Stimulated activated CD8-positive, alpha-beta memory T cell treated with anti-CD3 and anti-CD28 coated beads, Interleukin-12 subunit alpha, Interleukin-12 subunit beta, amount 100 ng/mL, for 1 hour (primary cell): ENCODE measurements at places on chromosomes 1 and 21.

GRCh38 chr1:76562292-76562691, 305.0 kb upstream of the ST6GALNAC5 start:
- DNase-seq: no peak

DNA sequence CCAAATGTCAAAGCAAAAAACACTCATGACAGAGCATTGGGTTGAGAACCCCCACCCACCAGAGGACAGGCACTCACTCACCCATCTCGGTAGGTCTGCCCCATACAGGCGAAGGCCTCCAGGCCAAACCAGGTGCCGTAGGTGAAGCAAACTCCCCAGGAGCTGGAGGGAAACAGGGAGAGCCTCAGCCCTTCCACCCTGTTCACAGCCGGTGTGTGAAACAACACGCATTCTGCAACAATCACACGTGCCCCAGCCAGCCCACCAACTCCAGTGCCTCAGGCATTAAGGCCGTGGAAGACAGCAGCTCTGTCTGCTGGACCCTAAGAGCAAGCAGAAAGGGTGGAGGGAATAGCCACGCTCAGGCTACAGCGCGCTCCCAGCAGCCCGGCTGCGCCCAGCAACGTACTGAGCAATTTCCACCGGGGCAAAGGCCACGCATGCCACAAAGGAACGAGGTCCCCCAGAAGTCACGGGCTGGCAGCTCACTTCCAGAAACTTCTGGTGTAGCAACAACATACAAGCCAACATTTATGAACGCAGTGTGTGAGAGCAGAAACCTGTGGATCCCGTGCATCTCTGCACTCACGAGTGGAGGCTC, 11.4 kb upstream of the SPATC1L start:
- no peak for DNase-seq

DNA sequence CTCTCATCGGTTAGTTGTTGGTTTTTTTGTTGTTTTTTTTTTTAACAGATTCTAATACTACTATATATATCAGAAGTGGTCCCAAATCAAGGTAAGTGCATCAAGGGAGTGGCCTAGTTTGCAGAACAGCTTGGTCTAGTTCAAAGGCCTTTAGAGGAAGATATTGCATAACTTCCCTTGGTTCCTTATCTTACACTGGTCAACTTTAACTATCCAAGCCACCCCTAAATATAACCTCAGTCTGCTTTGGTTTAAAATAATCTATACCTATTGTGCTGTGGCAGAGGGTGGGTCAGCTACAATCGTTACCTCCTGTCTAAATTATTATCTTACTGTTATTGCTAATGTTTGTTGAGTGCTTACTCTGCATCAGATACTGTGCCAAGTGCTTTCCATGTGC, 6.9 kb downstream of the S100A12 start:
- DNase-seq: no peak

- no peak for DNase-seq
Measured at GRCh38 chr1:189538271-189538670, 939.4 kb downstream of the BRINP3 start.

GRCh38 chr1:21942464-21942863, 5.4 kb upstream of the HSPG2 start:
- DNase-seq: no peak

- DNase-seq: no peak
Measured at GRCh38 chr1:113534130-113534817, 144.0 kb downstream of the MAGI3 start.

- DNase-seq: no peak
Measured at GRCh38 chr1:230797942-230798365, 50.8 kb downstream of the CAPN9 start.

GRCh38 chr1:19596065-19596713, 47.9 kb upstream of the NBL1 start:
- no peak for DNase-seq

GRCh38 chr1:186234976-186235686, 139.9 kb downstream of the TPR start:
- DNase-seq: no peak

GRCh38 chr1:55418208-55419000, 203.2 kb upstream of the USP24 start:
- DNase-seq: no peak

DNA sequence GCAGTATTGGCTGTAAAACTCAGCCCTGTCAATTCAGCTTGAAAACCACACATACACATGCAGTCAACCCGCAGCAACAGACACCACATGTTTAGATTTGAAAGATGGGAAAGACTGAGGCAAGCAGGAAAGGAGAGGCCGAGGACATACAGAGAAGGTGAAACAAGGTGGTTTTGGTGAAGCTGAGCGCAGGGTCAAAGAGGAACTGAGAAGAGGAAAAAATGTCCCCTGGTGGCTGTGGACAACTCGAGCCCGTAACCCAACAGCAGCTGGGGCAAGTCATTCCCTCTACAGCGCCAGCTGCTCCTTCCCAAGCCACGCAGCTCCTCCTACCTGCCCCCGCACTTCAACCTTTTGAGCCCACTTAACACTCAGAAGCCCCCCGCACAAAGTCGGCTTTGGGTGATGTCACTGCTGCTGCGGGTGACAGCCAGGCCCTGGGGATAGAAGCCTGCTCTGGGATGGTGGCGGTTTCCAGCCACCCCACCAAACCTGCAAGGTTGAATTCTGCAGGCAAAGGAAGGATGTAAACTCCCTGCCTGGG, 63.0 kb downstream of the KCNN3 start:
- DNase-seq: no peak

GRCh38 chr1:79807816-79808215, 801.3 kb upstream of the ADGRL4 start:
- no peak for DNase-seq

DNA sequence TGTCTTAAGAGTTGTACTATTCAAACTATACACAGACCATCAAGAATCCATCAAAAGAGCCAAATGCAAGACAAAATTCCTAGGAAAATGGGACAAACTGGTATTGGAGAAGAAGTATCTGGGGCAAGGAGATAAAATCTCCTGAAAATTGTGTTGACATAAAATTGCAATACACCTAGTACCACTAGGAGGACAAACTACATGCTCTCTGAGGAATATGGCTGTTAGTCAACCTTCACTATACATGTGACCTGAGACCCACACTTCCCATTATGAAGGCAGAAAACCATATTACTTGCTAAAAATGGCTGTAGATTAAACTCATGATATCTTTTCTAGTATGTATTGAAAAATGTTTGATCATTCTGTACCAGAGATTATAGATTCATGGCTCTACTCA, 30.0 kb downstream of the IRF2BP2 start:
- no peak for DNase-seq

DNA sequence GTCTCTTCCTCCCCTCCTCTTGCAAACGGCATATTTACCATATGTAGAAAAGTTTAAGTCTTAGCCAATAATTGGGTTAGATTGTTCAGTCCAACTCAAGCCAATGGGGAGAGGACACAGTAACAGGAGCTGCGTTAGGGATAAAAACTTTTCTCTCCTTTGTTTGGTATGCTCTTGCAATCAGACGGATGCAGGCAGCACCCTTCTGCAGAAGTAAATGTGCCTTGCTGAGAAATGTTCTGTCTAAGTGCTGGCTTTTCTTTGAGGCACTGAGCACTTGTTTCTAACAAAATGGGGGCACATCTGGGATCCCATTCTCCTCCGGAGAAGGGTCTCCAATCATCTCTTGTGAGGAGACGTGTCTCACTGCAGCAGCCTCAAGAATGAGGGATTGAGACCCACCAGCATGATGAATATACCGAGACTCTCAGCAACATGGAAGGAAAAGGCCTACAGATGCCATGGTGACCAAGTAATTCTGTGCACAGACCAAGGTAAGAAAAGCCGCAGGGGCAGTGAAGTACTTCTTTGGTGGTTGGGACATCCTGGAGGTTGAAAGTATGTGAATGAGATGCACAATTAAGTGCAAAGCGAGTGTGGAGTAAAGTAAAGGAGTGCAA, 20.7 kb upstream of the GNG4 start:
- DNase-seq: no peak

GRCh38 chr1:208058267-208058666, 147.3 kb upstream of the CD34 start:
- no peak for DNase-seq

DNA sequence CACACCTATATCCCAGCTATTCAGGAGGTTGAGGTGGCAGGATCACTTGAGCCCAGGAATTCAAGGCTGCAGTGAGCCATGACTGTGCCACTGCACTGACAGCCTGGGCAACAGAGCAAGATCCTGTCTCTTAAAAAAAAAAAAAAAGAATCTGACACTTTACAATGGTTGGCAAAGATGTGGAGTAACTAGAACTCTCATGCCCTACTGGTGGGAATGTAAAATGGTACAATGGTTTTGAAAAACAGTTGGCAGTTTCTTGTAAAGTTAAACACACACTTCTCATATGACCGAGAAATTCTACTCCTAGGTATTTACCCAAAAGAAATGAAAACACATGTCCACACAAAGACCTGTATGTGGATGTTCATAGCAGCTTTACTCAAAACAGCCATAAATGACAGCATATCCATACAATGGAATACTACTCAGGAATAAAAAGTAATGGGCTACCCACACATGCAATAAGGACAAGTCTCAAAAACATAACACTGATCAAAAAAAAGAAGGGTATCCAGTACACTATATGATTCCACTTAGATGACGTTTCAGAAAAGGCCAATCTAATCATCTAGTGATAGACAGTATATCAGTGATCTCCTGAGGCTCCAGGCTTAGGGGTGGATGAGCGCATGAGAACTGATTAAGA, 58.1 kb downstream of the HLCS start:
- no peak for DNase-seq

DNA sequence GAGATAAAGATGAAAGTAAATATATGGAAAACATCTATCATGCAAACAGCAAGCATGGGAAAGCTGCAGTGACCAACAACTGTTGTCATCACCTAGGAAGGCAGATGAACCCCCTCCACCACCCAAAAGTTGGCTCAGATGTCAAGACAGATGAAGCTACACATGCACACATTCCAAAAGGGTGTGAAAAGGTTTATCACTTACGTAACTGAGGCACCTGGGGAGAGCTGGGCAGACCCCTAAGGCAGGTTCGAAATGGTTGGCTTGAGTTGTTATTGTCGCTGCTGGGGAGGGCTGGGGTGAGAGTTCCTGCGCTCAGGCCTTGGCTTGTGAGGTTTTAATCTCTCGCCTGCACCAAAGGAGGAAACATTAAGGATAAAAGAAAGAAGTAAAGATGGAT, 355.1 kb upstream of the CHRM3 start:
- DNase-seq: no peak

DNA sequence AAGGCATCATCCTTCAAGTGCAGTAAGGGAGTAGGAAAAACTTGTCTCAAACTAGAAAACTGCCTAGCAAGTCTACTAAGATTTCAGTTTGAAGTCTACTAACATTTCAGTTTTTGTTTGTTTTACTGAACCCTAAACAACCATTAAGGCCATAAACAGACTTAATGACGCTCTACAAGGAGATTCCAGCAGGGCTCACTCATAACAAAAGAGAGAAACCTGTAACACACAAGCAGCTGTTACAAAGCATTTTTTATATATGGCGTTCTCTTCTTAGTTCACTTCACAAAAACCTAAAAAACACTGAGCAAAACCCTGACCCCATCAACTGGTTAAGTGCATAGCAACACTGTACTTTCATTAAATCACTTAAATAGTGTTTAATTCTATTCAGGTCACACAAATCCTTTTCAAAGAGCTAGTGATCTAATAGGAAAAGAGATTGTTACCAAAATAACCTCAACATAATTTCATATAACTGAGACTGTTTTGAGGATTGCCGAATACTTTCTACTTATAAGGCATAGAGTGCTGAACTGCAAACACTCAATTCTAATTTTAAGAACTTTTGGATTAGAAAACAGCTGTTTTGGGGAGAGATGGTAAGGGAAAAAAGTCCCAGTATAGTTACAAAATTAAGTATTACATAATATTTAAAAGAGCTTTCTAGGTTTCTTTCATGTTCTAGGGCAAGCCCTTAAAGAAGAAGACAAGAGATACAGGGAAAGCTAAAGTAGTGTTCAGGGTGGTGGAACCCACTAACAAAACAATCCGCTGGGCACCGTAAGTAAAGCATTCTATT, 1.4 kb downstream of the B3GALNT2 start:
- no peak for DNase-seq

DNA sequence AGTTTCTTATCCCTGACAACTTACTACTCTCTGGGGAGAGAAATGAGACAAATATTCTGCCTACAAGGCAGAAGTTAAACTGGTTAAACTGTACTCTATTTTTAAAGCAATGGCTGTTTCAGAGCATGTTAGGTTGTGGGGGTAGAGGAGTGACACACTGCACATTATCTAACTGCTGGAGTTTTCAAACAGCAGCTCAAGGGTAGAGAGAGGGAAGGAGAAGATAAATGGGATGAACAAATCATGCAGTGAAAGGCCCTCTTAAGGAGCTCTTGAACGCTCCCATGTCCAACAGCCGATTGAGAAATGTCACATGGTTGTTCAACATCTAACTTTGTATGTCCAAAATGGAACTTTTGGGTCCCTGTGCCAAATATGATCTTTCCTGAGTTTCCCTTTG, 14.0 kb upstream of the IFI44L start:
- DNase-seq: no peak

DNA sequence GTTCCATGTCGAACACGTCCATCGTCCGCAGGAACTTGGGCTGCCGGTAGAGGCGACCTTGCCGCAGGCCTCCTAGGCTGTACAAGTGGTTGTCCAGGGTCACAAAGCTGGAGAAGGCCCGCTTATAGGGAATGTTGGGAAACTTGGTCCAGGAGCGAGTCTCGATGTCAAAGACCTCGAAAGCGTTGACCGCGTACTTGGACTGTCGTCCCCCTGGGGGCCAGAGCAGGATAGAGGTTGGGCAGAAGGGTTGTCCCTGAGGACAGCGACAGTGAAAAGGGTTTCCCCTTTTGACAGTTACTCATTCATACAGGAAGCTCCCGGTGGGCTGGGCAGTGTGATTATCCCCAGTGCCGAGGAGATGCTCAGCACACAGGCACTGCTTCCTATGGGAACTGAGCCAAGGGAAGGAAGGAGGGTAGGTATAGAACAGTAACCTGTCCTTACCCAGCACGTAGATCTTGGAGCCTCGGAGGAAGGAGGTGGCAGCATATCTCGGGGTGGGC, 17.5 kb downstream of the KLHDC8A start:
- no peak for DNase-seq

- no peak for DNase-seq
Measured at GRCh38 chr1:246566813-246567645, 773 bp downstream of the CNST start.
